ENCODE measurements at places on chromosomes 11 and 22. TPM values are rescaled to one million over a fixed set of nuclear protein-coding genes. Genes with fewer than 3 reads are reported as not detected.

- H3K4me3 ChIP-seq, result no peak overlapping the region
- no peak overlapping the region for H3K27ac ChIP-seq
- peaks cover 2% of the 10 kb centered on the region for H3K4me1 ChIP-seq
- no peaks in the 10 kb centered on the region for H3K36me3 ChIP-seq
- H3K27me3 ChIP-seq, result no peaks in the 10 kb centered on the region
Observed at GRCh38 chr11:44179173-44179572, 83.7 kb downstream of the EXT2 start.

- H3K4me1 ChIP-seq, result no peaks in the 10 kb centered on the region
- H3K36me3 ChIP-seq, result no peaks in the 10 kb centered on the region
- peak overlapping the region; percentile 89 for H3K27ac ChIP-seq
- H3K27me3 ChIP-seq, result no peaks in the 10 kb centered on the region
- H3K4me3 ChIP-seq, result peak overlapping the region; percentile 99
Observed at GRCh38 chr11:83070731-83071566, 748 bp downstream of the RAB30 start.

DNA sequence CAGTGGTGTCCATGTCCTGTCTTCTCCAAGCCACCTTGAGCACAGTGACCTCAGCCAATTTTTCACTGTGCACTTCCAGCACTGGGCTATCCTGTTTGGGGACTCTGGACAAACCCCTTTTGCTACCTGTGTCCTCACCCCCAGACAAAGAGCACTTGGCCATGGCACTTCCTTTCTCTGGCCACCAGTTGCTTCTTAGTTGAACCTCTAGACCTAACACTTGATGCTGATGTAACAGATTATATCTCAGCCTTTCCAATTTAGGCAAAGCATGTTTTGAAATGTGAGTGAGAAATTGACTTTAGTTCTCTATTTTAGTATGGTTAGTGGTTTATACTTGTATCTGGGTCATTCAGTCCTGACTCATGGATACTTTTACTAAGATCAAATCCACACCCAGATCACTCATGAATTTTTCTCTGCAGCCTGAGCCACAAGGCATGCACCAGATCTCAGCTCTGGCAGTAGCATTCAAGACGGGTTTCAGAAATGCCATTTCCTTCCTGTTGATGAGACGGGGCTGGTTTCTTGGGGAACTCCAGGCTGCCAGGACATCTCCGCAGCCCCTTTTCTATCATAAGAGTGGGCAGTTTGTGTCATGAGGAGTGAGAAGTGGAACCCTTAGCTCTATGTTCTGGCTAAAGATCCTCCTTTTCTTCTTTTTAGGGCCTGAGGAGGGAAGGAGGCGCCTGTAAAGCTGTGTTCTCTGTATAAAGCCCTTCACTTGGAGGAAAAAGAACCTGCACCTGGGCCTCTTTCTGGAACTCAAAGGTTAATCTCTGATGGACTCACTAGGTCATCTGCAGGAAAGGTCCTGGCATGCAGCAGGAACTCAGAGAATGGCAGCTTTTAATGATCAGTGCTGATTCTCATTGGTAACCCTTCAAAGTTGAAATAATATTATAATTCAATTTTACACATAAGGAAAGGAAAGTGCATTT, 185.6 kb upstream of the TENM4 start:
- no peak overlapping the region for H3K27ac ChIP-seq
- H3K36me3 ChIP-seq, result no peaks in the 10 kb centered on the region
- H3K4me1 ChIP-seq, result no peaks in the 10 kb centered on the region

GRCh38 chr11:123072762-123073161, 10.8 kb upstream of the HSPA8 start:
- H3K36me3 ChIP-seq, result no peaks in the 10 kb centered on the region
- no peaks in the 10 kb centered on the region for H3K4me1 ChIP-seq
- H3K27ac ChIP-seq, result no peak overlapping the region
- no peaks in the 10 kb centered on the region for H3K27me3 ChIP-seq
- DNase-seq, result no peak

DNA sequence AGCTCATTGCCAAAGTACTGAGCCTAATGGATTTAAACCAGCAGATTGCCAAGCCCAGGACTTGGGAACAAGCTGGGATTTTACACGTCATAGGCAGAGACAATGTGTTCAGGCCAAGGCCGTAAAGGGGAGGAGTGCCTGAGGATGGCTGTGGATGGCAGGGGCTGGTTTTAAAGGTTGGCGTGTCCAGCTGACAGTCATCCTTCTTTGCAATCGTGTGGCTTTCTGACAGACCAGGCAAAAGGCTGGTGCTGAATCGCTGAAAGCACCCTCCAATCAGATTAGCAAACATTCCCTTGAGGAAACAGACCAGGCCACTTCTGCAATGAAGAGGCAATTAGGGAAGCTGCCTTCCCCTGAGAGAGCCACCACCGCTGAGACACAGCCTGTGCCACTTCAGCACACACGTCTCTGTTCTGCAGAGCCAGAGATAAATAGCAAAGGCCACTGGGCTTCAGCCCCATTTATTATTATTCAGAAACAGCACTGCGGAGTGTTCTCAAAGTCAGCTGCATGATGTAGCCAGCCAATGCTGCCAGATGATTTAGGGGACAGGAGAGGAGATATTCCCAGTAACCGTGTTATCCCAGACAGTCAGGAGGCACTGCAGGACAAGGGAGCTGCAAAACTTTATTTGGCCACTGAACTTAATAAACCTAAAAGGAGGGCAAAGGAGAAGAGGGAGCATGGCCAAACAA, 54.2 kb upstream of the CSNK2A3 start:
- peaks cover 4% of the 10 kb centered on the region for H3K4me1 ChIP-seq
- H3K27me3 ChIP-seq, result no peaks in the 10 kb centered on the region
- no peak for DNase-seq

- H3K4me3 ChIP-seq, result no peak overlapping the region
- no peaks in the 10 kb centered on the region for H3K36me3 ChIP-seq
- H3K27me3 ChIP-seq, result no peaks in the 10 kb centered on the region
- no peaks in the 10 kb centered on the region for H3K4me1 ChIP-seq
- no peak overlapping the region for H3K27ac ChIP-seq
- no peak for DNase-seq
Observed at GRCh38 chr11:78576549-78577097, 2.0 kb upstream of the NARS2 start.

GRCh38 chr11:68687311-68687710, 3.0 kb downstream of the GAL start:
- no peaks in the 10 kb centered on the region for H3K4me1 ChIP-seq
- no peak overlapping the region for H3K4me3 ChIP-seq
- H3K36me3 ChIP-seq, result no peaks in the 10 kb centered on the region

DNA sequence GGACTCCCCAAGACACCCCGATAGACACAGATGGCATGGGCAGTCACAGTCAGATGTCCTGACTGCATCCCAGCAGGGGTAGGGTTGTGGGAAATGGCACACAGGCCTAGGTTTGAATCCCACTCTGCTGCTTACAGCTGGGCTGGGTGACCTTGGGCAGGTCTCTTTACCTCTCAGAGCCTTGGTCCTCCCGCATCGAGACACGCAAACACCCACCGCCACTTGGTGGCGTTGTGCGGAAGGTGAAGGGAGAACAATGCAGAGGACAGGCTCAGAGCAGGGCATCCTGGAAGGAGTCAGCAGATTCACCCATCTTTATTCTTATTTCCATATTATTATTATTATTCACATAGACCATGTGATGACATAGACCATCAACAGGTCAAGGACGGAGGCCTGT, 140.5 kb downstream of the MIAT start:
- no peak overlapping the region for H3K27ac ChIP-seq
- H3K4me1 ChIP-seq, result no peaks in the 10 kb centered on the region
- H3K4me3 ChIP-seq, result no peak overlapping the region
- DNase-seq, result no peak

Gene BCO2
- total RNA-seq, result 9.6 TPM

DNA sequence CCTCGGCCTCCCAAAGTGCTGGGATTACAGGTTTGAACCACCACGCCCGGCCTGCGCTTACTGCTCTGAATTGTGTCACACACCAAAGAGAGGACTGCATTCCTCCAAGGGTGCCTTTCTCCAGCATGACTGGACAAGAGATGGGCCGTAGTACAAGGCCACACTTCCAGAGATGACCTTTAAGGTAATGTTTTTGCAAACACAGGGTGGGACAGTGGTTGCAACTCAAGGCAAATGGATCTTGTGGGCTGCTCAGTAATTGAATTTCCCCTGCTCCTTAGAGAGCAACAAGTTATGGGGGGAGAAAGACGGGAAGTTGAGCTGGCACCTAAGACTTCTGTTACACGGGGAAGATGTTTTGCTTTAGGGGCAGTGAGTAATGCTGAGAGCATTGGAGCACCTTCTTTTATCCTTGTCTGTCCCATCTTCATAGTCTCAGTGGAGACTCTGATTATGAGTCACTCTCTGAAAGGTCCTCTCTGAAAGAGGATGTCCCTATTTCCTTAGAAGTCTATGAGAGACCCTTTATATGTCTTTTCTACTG, 66.3 kb downstream of the C11orf91 start:
- DNase-seq, result no peak
- H3K4me3 ChIP-seq, result no peak overlapping the region
- H3K36me3 ChIP-seq, result no peaks in the 10 kb centered on the region
- H3K4me1 ChIP-seq, result no peaks in the 10 kb centered on the region

DNA sequence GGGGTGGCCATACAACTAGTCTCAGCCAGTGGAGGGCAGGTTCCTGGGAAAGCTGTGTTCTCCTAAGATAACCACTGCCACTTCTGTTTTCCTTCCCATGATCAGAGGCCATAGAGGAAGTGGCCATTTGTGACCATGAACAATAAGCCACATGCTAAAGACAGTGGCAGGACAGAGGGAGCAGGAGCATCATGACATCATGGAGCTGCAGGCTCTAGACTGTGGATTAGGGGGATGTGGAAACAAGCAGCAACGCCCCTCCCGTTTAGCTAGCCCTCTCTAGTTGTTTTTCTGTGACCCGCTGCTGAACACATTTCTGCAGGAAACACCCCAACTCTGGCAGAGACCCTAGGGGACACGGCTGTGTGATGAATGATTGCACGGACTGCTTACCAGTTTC, 195.0 kb upstream of the NECTIN1 start:
- H3K36me3 ChIP-seq, result no peaks in the 10 kb centered on the region
- no peak overlapping the region for H3K4me3 ChIP-seq
- H3K27ac ChIP-seq, result no peak overlapping the region
- no peaks in the 10 kb centered on the region for H3K4me1 ChIP-seq

GRCh38 chr11:66359662-66360087, 11.9 kb downstream of the SLC29A2 start:
- H3K27ac ChIP-seq, result no peak overlapping the region
- H3K4me1 ChIP-seq, result no peaks in the 10 kb centered on the region
- H3K4me3 ChIP-seq, result no peak overlapping the region
- no peaks in the 10 kb centered on the region for H3K36me3 ChIP-seq
- no peak for DNase-seq

Gene OR2D2
- 0.60 TPM for total RNA-seq

- H3K27me3 ChIP-seq, result no peaks in the 10 kb centered on the region
- no peaks in the 10 kb centered on the region for H3K36me3 ChIP-seq
- H3K27ac ChIP-seq, result no peak overlapping the region
Observed at GRCh38 chr11:1073261-1073724, 1.4 kb upstream of the MUC2 start.

Measured in kidney (tissue), 22 donors.